ENCODE measurements at places on chromosomes 1 and 21. TPM values are rescaled to one million over a fixed set of nuclear protein-coding genes. Genes with fewer than 3 reads are reported as not detected.

DSCAM gene
- total RNA-seq, result not detected

EIF3I gene
- 222 TPM for total RNA-seq

IFNLR1 gene
- 0.26 TPM for total RNA-seq

TNFRSF25 gene
- 38.2 TPM for total RNA-seq

C4BPA gene
- not detected for total RNA-seq

FYB2 gene
- total RNA-seq, result not detected

SLC9A1 gene
- 4.6 TPM for total RNA-seq

SLC35F3 gene
- not detected for total RNA-seq

CLDN17 gene
- not detected for total RNA-seq

TMEM39B gene
- 4.9 TPM for total RNA-seq

CLCA1 gene
- not detected for total RNA-seq
